ENCODE measurements at places on chromosomes 7 and 10.

DNA sequence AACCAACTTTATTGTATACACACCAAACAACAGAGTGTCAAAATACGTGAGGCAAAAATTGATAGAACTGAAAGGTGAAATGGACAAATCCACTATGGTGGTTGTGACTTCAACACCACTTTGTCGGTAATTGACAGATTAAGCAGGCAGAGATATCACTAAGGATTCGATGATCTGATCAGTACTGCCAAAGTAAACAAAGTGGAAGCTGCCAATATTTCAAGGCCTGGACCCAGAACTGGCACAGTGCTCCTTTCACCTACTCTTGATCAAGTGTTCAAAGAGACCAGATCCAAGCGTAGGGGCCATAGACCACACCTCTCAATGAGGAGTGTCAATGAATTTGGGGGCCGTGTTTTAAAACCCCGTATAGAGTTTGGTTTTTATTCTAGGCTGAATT lies 167.0 kb downstream of the CDK14 start:
- no peak for DNase-seq

DNA sequence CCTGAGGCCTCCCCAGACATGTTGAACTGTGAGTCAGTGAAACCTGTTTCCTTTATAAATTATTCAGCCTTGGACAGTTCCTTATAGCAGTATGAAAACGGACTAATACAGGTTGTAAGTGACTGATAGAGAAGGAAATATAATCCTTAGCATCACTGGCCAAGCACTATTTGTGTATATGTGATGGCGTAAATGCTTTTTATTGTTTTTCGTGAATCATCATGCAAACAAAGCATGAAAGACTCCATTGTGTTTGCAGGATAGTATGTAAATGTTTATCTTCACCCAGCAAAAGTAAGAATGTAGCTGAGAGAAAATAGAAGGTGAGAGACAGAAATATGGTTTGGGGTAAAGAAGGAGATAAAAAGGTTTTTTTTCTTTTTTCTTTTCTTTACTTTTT lies 92.5 kb upstream of the LRGUK start:
- no peak for DNase-seq

- DNase-seq: no peak
These were observed 85.4 kb downstream of the ATXN7L1 start for GRCh38 chr7:105790996-105791395.

GRCh38 chr10:69955897-69956740 lies 96.5 kb upstream of the MACROH2A2 start:
- DNase-seq: no peak

DNA sequence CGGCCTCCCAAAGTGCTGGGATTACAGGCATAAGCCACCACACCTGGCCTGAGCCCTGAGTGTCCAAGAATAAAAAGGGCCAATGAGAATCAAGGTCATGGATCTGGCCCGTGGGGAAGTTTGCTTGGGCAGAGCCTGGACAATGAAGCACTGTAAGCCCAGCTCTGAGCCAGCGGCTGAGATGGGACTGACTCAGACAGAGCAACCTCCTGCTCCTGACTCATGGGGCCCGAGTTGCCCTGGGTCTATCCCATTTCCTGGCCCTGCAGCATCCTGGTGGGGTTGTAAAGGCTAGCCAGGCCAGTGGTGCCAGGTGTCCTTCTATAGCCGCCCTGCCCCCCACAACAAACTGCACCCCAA lies 5.2 kb upstream of the MYH16 start:
- DNase-seq: no peak

- DNase-seq: no peak
These were observed 146.1 kb downstream of the SLC16A9 start for GRCh38 chr10:59563531-59563930.

DNA sequence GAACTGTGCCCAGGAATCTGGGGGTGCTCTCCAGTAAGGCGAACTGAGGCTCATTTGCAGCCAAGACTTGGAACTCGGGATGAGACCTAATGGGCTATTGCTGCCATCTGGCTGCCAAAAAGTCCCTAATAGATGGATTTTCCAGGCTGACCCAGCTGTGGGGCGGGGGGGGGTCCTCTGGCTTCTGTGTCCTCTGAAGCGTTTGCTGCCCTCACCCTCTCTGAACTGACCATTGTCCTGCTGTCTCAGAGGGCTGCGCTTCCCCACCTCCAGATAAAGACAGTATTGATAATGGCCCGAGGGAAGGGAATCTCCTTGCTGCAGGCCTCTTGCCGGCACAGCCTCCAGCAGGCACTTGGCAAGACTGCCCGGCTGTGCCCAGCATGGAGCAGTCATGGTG lies 46.6 kb downstream of the CLEC2L start:
- no peak for DNase-seq

GRCh38 chr7:112505495-112505894 lies 24.7 kb downstream of the LSMEM1 start:
- no peak for DNase-seq

- peak; percentile 7 for DNase-seq
These were observed 41.8 kb upstream of the LRRC18 start for GRCh38 chr10:48981310-48981907.

GRCh38 chr10:43649185-43649523 lies 473 bp upstream of the ZNF32 start:
- DNase-seq: no peak

- DNase-seq: no peak
These were observed 19.2 kb upstream of the ATOH7 start for GRCh38 chr10:68251151-68251550.

All from GDM1 (cell line).